CD8-positive, alpha-beta memory T cell (primary cell): ENCODE measurements at places on chromosomes 5 and 9. TPM values are rescaled to one million over a fixed set of nuclear protein-coding genes. Genes with fewer than 3 reads are reported as not detected.

ZNF454 gene
- not detected for polyA plus RNA-seq

MAP3K1 gene
- 34.6 TPM for polyA plus RNA-seq

FGF1 gene
- not detected for polyA plus RNA-seq

BASP1 gene
- polyA plus RNA-seq: not detected

ITGA2 gene
- polyA plus RNA-seq: 0.51 TPM

FLT4 gene
- polyA plus RNA-seq: 12.7 TPM

EPB41L4B gene
- not detected for polyA plus RNA-seq

TEX48 gene
- polyA plus RNA-seq: not detected

TAF1L gene
- not detected for polyA plus RNA-seq

TAF11L4 gene
- not detected for polyA plus RNA-seq

SPATA31D1 gene
- not detected for polyA plus RNA-seq

HTR1A gene
- not detected for polyA plus RNA-seq

BTNL3 gene
- polyA plus RNA-seq: not detected

PCDHGA6 gene
- 0.06 TPM for polyA plus RNA-seq

PANK3 gene
- 4.8 TPM for polyA plus RNA-seq

RASGRF2 gene
- 13.4 TPM for polyA plus RNA-seq

LCN9 gene
- polyA plus RNA-seq: not detected

NTNG2 gene
- polyA plus RNA-seq: 3.6 TPM

LCN2 gene
- polyA plus RNA-seq: not detected

SCGB3A2 gene
- polyA plus RNA-seq: not detected

LYRM7 gene
- 9.0 TPM for polyA plus RNA-seq

IFNA2 gene
- polyA plus RNA-seq: not detected

PSAT1 gene
- 11.6 TPM for polyA plus RNA-seq

PCDHAC2 gene
- not detected for polyA plus RNA-seq

ENTPD2 gene
- not detected for polyA plus RNA-seq

SOWAHA gene
- not detected for polyA plus RNA-seq

OSMR gene
- polyA plus RNA-seq: not detected

FOXD4L5 gene
- not detected for polyA plus RNA-seq

ARPC5L gene
- 118 TPM for polyA plus RNA-seq

SHISAL2B gene
- polyA plus RNA-seq: not detected

NEURL1B gene
- not detected for polyA plus RNA-seq

SHOC1 gene
- polyA plus RNA-seq: not detected

ZNF608 gene
- polyA plus RNA-seq: not detected

TAF11L8 gene
- not detected for polyA plus RNA-seq

EFNA5 gene
- 0.21 TPM for polyA plus RNA-seq

PSD2 gene
- 0.12 TPM for polyA plus RNA-seq

PCDHGB6 gene
- 0.25 TPM for polyA plus RNA-seq

KCNIP1 gene
- not detected for polyA plus RNA-seq

NIPBL gene
- 36.4 TPM for polyA plus RNA-seq

NOXA1 gene
- polyA plus RNA-seq: 1.3 TPM

GHR gene
- not detected for polyA plus RNA-seq

PCDHB15 gene
- not detected for polyA plus RNA-seq

BTNL9 gene
- not detected for polyA plus RNA-seq

SH3TC2 gene
- not detected for polyA plus RNA-seq

RNF20 gene
- polyA plus RNA-seq: 42.5 TPM

SLC6A18 gene
- not detected for polyA plus RNA-seq

MIGA2 gene
- polyA plus RNA-seq: 13.0 TPM
